ENCODE measurements at places on chromosomes 13 and 19. TPM values are rescaled to one million over a fixed set of nuclear protein-coding genes. Genes with fewer than 3 reads are reported as not detected.

NRTN gene
- 0.14 TPM for total RNA-seq

ZNF229 gene
- total RNA-seq = 7.0 TPM

ZNF682 gene
- total RNA-seq = 2.9 TPM

SIGLECL1 gene
- total RNA-seq = not detected

IQCN gene
- 0.04 TPM for total RNA-seq
